Osteoblast (primary cell): ENCODE measurements at places on chromosomes 13 and 19. TPM values are rescaled to one million over a fixed set of nuclear protein-coding genes. Genes with fewer than 3 reads are reported as not detected.

DNA sequence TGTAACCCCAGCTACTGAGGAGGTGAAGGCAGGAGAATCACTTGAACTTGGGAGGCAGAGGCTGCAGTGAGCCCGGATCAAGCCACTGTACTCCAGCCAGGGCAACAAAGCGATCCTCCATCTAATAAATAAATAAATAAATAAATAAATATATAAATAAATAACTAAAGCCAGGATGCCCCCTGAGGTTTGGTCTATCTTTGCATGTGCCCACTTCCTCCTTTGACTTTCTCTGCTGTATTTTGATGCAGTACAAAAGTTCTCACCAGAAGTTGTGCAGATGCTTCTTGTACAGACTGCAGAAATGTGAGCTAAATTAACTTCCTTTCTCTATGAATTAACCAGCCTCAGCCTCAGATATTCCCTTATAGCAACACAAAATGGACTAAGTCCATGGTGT, 6.5 kb upstream of the N4BP2L2 start:
- DNase-seq, result no peak

GRCh38 chr13:29435125-29435911, 160.2 kb downstream of the SLC7A1 start:
- peak; percentile 88 for DNase-seq

DNA sequence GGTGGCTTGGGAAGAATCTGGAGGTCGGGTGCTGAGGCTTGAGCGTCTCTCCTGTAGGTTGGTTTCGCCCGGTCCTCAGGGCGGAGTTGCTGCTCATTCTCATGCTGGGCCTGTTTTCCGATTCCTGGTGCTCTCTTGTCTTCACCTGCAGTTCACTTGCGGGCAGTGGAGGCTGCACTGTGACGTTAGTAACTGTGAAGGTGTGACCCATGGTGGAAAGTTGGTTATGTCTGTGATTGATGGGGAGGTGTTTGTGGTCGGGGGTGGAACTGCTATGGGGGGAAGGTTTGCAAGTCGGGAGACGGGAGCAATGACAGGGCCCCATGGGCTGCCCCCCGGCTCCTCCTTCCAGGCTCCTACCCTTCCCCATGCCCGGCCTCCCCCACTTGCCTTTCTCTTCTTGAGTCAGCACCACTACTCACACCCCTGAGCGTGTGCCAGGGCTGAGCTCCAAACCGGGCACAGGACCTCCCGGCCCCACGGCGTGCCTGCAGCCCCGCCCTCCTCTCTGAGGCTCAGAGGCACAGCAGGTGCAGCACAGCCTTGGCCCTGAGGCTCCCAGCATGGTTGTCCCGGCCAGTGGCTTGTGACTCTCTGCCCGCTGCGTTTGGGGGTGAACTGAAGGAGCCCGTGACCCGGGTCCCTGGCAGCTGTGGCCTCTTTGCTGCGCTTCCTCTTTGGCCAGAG, 79.1 kb downstream of the ATP11A start:
- peak; percentile 83 for DNase-seq

DNA sequence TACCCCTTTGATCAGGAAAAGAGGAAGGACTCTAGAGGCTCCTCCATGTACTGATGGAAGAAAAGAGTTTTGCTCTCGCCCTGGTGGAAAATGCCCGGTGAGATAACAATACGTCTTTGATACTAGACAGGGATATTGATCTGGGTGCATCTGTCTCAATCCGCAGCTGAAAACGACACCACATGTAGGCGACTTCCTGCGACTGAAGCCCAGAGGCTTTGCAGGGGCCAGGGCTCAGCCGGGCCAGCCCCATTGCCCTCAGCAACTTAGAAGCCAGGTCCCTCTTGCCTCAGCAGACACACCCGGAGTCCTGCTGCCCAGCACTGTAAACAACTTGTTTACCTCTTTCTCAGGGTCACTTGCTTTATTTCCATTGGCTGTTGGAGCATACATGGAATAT, 409.4 kb downstream of the IRS2 start:
- DNase-seq, result no peak

DNA sequence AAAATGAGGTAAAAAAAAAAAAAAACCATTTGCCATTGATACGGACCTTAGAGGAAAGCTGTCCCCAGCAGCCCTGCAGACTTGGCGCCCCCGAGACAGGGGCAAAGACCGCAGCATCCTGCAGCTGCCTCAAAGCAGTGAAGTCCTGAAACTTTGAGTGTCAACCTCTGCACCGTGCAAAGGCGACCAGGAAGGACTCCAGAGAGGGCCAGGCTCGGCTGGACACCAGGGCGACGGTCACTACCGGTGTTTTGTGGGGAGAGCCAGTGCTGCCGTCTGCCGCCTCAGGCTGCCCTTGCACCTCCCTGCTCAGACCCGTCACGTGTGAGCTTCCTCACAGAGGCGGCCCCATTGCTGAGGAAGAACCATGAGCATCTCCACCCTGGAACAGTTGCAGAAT, 146.7 kb upstream of the SPACA7 start:
- DNase-seq, result peak; percentile 30

- DNase-seq, result no peak
Observed at GRCh38 chr19:937259-937694, 11.4 kb downstream of the ARID3A start.

- no peak for DNase-seq
Observed at GRCh38 chr19:590396-590745, 690 bp downstream of the HCN2 start.

GRCh38 chr19:2035590-2035991, 15.5 kb downstream of the MKNK2 start:
- DNase-seq, result peak; percentile 27

GRCh38 chr13:111145506-111145905, 30.4 kb downstream of the ARHGEF7 start:
- DNase-seq, result no peak

GRCh38 chr19:21851596-21852345, 15.8 kb upstream of the ZNF43 start:
- DNase-seq, result peak; percentile 98

- no peak for DNase-seq
Observed at GRCh38 chr13:46995874-46996273, 99.0 kb upstream of the HTR2A start.

DNA sequence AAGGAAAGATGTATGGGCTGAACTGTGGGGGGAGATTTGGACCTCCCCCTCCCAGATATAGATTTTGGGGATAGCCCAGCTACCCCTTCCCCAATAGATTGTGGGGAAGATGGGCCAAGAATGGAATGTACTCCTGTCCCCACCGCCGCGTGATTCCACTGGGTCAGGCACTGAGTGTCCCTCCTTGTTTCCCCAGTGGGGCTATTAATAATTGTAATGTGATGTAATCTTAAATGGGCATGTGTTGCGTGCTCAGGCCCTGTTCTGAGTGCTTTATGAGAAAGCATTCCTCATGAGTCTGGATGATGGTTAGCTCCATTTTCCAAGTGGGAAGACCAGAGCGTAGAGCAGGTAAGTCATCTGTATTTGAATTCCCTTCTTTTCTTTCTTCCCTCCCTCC, 1.4 kb downstream of the PSMD8 start:
- peak; percentile 91 for DNase-seq

DNA sequence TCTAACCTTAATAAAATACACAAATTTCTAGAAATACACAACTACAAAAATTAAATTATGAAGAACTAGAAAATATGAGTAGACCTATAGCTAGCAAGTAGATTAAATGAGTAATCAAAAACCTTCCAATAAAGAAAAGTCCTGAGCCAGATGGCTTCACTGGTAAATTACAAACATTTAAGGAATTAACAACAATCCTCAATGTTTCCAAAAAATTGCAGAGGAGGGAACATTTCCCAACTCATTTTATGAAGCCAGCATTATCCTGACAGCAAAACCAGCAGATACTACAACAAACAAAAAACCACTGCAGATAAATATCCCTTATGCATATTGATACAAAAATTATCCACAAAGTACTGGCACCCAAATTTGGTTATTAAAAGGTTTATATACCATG, 230.9 kb downstream of the COG6 start:
- no peak for DNase-seq

DNA sequence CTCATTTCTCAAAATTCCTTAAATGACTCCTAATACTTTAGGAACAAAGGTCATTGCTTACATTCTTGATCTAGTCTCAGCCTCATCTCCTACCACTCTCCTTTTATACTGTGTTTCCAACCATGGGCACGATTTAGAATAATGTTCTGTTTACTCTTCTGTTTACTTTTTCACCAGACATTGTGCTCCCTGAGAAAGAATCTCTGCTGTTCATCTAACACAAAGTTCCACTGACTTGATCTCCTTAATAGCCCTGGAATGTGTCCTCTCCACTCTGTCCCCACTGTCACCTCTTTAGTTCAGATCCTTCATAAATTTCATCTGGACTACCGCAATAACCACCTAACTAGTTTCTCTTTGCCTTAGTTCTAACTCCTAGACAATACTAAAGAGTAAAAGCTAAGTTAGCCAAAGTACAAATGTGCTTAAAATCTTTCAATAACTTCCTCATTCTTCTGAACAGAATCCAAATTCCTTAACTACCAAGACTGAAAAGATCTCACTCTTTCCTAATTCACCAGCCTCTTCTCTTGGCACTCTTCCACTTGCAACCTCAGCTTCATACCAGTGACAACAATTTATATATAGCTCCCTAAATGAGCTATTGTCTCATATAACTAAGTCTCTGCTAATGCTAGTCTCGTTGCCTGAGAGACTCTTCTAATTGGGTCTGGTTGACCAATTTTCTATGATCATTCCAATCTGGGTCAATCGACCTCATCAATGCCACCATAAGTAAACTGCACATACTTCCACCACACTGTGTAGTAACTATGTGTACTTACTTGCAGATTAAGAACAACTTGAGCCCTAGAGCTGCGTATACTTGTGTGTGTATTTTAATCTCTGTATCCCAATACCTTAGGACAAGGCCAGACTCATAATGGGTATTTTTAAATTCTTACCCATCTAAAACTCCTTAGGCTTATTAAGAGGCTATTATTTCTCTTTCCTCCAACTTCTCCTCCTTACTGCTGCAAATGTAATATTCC, 179.9 kb downstream of the VWA8 start:
- peak; percentile 66 for DNase-seq

GRCh38 chr19:1038978-1039645, 795 bp upstream of the ABCA7 start:
- no peak for DNase-seq

DNA sequence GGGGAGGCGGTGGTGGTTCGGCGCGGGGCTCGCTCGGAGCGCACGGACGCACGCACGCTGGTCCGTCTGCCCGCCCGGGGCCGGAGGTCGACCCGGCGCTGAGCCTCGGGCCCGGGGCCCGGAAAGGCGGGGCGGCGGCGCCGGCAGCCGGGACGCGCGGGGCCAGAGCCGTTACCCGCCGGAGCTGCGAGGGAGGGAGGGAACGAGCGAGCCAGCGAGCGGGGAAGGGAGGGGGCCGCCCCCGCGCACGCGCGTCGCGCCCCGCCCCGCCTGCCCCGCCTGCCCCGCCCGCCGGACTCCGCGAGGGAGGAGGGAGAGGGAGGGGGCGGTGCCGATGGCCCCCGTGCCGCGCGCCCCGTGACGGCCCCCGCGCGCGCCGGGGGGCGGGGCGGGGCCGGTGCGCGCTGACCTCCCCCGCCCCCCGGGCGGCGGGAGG, 15.0 kb downstream of the CIC start:
- DNase-seq, result peak; percentile 100

GRCh38 chr13:36124236-36124822, 6.9 kb downstream of the DCLK1 start:
- DNase-seq, result peak; percentile 93

GRCh38 chr13:43326100-43326499, 302.7 kb downstream of the DNAJC15 start:
- no peak for DNase-seq

- peak; percentile 48 for DNase-seq
Observed at GRCh38 chr13:37995092-37995491, 125.5 kb upstream of the TRPC4 start.

GRCh38 chr13:99354371-99354951, 47.3 kb upstream of the GPR183 start:
- DNase-seq, result no peak

- DNase-seq, result peak; percentile 89
Observed at GRCh38 chr19:19053508-19054314, 10.1 kb upstream of the SLC25A42 start.

- no peak for DNase-seq
Observed at GRCh38 chr19:43804432-43804831, 2.2 kb upstream of the LYPD5 start.

GRCh38 chr19:50652722-50653121, 3.5 kb downstream of the C19orf81 start:
- DNase-seq, result no peak

DNA sequence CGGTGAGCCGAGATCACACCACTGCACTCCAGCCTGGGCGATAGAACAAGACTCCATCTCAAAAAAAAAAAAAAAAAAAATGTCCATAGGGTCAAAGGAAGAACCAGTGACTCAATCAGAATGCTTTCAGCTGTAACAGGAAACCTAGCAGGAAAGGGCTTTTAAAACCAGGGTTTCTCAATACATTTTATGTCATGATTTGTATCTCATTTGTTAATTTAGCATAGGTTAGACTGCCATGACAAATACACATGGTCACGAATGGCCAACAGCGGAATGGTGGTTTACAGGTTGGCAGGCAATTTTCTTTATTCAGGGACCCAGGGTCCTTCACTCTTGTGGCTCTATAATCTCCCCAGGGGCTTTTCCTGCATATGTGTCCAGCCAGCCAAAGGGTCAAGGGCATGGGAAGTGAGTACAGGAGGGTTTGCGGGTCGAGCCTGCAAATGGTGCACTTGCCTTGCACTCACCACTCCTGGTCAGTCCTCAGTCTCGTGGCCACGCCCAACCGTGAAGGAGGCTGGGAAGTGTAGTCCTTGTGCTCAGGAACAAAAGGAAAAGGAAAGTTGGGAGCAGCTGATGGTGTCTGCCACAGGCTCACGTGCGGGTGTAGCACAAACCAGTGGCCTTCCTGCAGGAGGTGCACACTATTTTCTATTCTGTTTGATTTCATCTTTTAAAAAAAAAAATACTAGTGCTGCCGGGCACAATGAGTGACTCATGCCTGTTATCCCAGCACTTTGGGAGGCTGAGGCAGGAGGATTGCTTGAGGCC, 14.8 kb downstream of the DHX34 start:
- peak; percentile 87 for DNase-seq

GRCh38 chr19:29542776-29543175, 17.0 kb downstream of the VSTM2B start:
- no peak for DNase-seq

GRCh38 chr19:51107406-51108065, 673 bp downstream of the CTU1 start:
- DNase-seq, result peak; percentile 88

- DNase-seq, result peak; percentile 72
Observed at GRCh38 chr13:75636436-75637180, 478 bp downstream of the LMO7 start.

The PCP2 gene
- total RNA-seq, result not detected in 2 replicates

The HCN2 gene
- total RNA-seq, result 1.2 and 1.4 TPM in 2 replicates

The B3GNT3 gene
- not detected in 2 replicates for total RNA-seq

The KIR3DL1 gene
- total RNA-seq, result not detected in 2 replicates

The CLDND2 gene
- total RNA-seq, result not detected in 2 replicates

The TMEM59L gene
- 0.36 and 2.1 TPM in 2 replicates for total RNA-seq

The PLK5 gene
- under 0.01 TPM in 1 of 2 replicates, not detected in the other for total RNA-seq

The KISS1R gene
- not detected in 2 replicates for total RNA-seq

The CYP4F2 gene
- total RNA-seq, result not detected in 2 replicates

The C1QTNF9 gene
- under 0.01 TPM in 1 of 2 replicates, not detected in the other for total RNA-seq

The CALR gene
- total RNA-seq, result 1,685 and 1,980 TPM in 2 replicates

The PRRG2 gene
- total RNA-seq, result under 0.01 and 0.29 TPM in 2 replicates

The DOCK6 gene
- total RNA-seq, result 12.7 and 183 TPM in 2 replicates

The GRK1 gene
- not detected in 2 replicates for total RNA-seq

The PEAK3 gene
- under 0.01 TPM in 1 of 2 replicates, not detected in the other for total RNA-seq
